Right forelimb (tissue), 1 donor: ENCODE measurements at places on chromosomes 13 and 19.
A peak's percentile ranks its signal among the peaks of the same experiment; 100 is the strongest.

DNA sequence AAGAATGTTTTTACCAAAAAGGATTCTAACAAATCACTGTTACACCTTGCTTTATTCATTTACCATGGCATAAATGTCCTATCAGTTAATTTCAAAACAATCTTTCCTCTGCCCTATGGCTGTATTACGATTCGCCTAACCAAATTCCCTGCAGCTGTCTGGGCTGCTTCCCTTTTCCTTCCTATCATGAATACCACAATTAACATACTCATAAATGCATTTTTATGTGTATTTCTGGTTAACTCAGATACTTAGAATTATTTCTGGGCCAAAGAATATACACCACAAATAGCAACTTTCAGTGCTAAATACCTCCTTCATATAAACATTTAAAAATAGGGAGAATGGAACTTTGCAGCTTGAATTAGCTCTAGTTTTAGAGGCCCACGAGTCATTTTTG lies 30.4 kb downstream of the ANKRD10 start:
- no peak for DNase-seq

- no peak for DNase-seq
Measured at GRCh38 chr13:24301434-24301833, 7.9 kb upstream of the C1QTNF9 start.

DNA sequence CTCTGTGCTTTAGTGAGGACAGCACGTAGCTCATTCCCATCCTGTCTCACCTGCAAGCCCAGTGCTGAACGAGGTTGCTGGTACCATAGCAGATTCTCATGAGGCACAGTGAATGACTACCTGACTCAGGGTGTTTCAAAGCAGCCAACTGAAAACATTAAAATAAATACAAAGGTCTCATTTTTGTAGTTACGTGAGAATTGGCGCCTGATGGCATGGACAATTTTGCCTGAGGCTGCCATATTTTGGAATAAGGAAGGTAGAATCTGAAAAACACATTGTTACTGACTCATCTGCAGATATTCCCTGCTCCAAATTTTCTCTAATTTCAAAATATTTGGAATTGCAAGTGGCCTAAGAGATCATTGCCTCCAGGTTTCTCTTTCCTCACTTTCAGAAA lies 429.7 kb downstream of the FGF14 start:
- no peak for DNase-seq

- DNase-seq = no peak
Measured at GRCh38 chr19:30131722-30132291, 189.8 kb downstream of the URI1 start.

DNA sequence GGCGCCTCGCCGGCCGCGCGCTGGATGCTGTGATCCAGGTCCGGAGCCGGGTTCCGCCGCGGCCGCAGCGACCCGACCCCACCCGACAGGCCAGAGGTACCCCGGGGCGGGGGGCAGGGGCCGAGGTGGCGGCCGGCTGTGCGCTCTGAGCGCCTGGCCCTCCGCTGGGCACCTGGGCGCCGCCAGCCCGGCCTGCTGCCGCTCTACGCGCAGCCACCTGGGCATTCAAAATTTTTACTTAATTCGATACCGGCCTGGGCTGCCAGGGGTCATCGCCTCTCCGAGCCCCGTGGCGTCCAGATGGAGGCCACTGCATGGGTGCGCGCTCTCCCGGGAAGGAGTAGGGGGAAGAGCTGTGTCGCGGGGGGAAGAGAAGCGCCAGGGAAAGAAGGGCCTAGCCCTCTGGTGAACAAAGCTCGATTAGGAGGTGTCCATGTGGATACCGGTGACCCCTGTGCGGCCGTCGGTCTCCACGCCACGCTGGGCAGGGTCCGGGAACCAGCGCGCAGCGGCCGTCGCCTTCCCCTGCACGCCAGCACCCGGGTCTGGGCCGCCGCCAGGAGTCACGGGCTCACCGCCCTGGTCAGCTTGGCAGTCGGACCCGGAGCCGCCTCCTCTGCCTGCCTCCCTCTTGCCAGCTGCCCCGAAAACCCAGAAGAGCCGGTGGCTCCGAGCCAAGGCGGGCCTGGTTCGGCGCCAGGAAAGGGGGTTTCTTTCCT lies 666 bp downstream of the BIVM start:
- DNase-seq = peak; percentile 80

- no peak for DNase-seq
Measured at GRCh38 chr13:108095036-108095435, 120.3 kb downstream of the LIG4 start.

GRCh38 chr19:33640773-33641172 lies 19.0 kb downstream of the CHST8 start:
- DNase-seq = no peak
